ENCODE measurements at places on chromosomes 13 and 19. TPM values are rescaled to one million over a fixed set of nuclear protein-coding genes. Genes with fewer than 3 reads are reported as not detected.

DNA sequence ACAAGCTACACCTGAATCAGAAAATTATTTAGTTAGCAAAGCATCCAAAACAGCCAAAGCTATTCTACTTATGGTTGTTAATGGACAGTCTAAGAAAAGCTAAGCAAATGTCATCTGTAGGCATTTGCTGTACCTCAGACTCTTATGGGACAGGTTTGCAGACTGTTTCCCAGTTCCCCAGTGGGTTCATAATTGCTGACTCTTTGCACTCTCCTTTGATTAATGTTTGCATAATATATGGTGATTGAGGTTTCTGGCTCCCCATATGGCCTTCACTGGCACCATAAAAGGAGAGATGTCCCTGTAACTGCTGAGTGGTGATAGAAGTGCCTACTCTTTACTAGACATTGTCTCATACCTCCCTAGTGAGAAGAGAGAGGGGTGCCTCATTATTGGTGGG, 142.1 kb downstream of the GPC6 start:
- DNase-seq = no peak

DNA sequence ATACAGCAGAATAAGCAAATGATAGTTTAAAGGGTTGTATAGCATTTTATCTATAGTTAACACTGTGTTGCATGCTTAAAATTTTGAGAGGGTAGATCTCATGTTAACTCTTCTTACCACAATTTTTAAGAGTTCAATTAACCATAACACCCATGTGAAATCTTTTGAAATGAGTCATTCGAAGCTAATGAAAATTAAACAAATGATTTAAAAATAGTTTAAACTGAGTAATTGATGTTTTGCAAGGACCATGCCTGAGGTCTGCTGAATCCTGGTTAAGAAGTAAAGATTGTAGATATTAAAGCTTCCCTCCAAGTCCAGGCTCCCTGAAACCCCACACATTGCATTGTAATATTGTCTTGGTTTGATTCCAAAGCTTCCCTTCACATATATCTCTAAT, 176.7 kb upstream of the RNF113B start:
- DNase-seq = no peak

DNA sequence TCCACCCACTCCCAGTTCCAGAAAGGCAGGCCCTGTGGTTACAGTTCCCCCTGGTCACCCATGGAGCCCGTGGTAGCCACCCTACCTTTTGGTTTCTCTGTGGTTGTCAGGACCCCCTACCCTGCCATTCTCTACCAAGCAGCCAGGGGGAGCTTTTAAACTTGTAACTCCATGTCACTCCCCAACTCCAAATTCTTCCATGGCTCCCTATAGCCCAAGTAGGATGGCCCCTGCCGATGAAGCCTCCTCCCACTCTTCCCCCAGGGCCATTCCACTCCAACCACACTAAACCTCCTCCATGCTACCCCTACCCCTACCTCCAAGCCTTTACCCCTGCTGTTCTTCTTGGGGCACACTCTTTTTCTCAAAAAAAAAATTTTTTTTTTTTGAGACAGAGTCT, 2.2 kb downstream of the S1PR2 start:
- no peak for DNase-seq

Gene ZNF69
- polyA plus RNA-seq = 0.36 TPM

Gene ZNF567
- 3.8 TPM for polyA plus RNA-seq
